ENCODE measurements at places on chromosomes 1 and 21.

DNA sequence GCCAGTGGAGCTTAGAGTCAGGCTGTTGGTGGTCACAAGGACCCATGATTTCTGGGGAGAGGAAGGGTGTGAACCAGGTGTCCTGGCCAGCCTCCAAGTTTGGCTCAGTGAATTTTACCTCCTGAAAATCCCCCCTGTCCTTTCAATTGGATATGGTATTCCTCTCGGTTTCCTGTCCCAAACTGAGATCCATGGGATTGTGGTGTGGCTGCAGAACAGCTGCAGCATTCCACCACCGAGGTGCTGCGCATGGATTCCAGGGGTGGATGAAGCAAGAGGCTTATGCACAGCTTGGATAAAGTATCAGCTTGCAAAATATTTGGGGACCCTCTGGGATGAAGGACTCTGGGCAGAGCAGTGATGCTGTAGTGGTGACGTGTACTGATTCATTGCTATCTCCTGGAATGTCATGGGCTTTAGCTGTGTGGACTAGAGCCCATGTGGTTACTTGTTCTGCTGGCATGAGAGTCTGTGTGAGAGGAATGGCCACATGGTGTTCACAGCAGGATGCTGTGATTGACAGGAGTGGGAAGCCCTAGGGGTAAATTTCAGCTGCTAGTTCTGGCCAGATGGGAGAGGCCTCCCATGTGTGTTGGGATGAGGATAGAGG, 148.7 kb upstream of the SPAG17 start:
- DNase-seq, result no peak

- DNase-seq, result no peak
These were observed 20.3 kb downstream of the PDC start for GRCh38 chr1:186440584-186440983.

DNA sequence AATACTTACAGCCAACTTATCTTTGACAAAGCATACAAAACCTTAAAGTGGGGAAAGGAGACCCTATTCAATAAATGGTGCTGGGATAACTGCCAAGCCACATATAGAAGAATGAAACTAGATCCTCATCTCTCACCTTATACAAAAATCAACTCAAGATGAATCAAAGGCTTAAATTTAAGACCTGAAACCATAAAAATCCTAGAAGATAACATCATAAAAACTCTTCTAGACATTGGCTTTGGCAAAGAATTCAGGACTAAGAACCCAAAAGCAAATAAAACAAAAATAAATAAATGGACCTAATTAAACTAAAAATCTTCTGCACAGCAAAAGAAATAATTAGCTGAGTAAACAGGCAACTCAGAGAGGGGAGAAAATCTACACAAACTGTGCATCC, 335.6 kb upstream of the PBX1 start:
- no peak for DNase-seq

DNA sequence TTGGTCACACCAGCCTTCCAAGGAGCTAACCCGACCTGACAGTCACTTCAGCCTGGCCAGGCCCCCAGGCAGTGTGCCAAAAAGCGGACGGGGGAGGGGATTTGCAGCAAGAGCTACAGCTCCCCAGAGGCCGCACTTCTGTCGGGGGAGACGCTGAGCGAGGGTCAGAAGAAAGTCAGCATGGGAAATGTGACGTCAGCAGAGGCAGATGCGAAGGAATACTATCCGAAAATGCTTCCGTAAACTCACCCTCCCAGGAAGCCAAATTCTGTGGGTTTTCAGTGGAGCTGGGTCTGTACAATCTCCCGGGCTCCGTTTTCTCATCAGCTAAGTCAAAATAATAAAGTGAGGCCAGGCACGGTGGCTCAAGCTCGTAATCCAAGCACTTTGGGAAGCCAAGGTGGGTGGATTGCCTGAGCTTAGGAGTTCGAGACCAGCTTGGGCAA, 28.5 kb upstream of the ECE1 start:
- no peak for DNase-seq

DNA sequence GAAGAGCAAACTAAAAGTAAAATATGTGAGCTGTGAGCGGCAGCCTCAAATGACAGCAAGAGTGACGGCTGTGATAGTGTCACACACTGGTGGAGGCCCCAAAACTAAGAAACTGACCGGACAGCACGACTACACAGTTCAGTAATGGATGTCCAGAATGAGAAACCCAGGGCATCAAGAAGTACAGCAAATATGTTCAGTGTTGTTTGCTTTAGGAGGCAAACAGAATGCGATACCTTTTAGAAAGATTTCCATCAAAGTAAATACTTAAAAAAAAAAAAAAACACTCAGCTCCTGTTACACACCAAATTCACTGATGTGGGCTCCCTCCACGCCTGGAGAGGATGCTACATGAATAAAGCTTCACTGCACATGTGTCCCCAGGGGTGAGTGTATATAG, 1.1 kb upstream of the PKP1 start:
- DNase-seq, result no peak

DNA sequence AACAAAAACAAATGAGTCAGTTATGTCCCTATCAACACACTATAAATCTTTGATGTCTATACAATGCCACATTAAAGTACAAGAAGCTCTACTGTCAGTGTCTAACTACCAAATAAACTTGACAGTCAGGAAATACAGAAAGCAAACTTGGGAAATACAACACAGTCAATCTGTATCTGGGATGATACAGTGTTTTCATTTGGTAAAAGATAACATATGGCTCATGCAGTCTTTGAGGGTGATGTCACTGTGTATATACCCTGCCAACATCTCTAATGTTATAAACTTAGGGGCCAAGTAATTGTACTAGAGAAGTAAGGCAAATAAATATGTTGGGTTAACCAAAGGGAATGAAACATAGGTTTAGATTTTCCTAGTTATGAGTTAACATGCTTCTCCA, 552.5 kb upstream of the ADAMTS5 start:
- no peak for DNase-seq

- no peak for DNase-seq
These were observed 161.8 kb downstream of the DSCAM start for GRCh38 chr21:40685141-40685540.

DNA sequence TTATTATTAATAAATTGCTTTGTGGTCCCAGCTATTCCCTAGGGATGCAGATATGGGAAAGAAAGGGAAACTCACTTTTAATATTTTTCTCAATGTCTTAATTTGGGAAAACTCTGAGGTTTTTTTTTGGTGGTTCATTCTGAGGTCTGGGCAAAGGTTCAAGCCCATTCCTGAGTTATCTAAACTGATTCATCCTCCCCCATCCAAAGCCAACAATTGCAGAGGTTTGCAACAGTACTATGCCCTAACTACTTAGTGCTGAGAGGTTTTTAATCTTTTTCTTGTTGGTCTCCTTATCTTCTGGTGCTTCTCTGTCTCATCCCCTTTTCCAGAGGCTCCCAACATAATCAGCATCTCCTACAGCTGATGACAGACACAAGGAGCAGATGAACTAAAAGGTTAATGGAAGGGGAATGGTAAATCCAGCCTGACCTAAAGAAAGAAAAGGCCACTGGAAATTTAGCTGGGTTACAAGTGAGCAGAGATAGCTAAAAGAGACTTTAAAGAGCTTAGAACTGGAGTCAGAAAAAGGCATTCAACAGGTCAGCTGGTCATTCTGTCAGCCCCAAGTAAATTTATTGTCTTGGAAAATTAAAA, 390.4 kb downstream of the TGFB2 start:
- no peak for DNase-seq

DNA sequence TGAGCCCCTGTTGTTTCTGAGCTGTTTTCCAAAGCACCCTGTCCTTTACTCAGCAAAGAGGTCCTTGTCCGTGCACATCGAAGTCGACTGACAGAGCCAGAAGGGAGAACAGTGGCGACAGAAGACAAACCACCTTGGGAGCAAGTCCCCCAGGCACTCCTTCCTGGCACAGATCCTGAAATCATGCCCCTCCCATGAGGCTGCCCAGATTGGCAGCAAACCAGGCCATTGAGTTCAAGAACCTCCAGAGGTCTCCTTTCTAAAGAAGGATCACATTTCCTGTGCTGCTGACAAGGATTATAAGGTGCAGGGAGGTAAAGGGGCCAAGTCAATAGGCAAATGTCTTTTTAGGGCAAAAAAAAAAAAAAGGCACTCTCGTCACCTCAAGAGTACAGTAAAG, 84.7 kb upstream of the HIVEP3 start:
- no peak for DNase-seq

- no peak for DNase-seq
These were observed 38.8 kb downstream of the CDCP2 start for GRCh38 chr1:54114001-54114400.

DNA sequence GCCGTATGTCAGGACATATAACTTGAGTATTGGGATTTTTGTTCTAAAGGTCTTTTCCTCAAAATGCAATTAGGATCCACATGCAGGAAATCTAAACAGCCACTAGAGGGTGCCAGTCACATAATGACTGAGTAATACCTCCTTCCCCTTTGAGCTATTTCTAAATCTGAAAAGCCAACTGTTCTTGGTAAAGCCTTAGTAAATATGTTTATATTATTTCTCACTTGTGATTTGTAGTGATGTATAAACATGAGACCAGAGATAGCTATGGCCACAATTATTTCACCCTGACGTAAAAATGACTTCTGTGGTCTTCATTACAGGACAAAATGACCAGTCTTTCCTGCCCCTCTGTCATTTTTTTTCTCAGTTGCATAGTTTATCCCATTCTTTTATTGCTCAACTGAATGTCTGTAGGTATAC, 41.0 kb upstream of the DR1 start:
- peak; percentile 31 for DNase-seq

DNA sequence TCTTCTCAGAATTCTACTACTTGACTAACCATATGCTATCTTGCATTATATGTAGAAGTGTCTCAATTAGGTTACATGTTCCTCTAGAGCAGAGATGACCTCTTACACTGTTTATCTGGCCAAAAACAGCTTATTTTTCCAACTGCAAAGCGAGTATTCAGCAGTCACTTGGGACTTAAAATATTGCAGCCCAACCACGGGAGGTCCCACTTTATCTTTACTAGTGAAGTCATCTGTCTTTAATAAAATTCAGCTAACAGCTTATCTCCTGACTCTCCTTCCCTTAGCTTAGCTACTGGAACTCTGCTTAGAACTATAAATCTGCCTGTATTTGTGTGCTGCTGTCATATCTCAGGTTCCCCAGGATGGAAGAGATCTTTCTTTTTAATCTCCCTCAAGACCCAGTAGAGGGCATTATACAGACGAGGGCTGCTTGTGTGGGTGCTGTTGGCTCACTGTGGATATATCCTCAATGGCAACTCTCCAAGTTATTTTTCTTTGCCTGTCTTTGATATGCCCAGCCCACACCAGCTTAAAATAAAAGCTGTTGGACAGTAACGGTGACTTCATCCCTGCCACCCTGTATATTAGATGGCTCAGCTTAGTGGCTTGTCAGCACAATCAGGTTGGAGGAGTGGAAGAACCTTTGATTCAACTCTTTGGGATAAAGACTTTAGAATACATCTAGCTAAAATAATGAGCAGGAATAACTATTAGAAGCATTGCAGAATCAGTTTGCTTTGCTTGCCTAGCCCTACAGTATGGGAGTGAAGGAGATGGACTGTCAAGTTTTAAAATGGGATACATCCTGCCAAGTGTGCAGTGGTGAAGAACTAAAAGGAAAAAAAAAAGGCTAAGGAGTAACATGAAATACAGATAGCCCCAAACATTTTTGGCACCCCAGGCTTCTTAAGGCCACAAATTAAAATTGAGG, 9.6 kb downstream of the ENSA start:
- no peak for DNase-seq

- no peak for DNase-seq
These were observed 33.5 kb downstream of the PROX1 start for GRCh38 chr1:214021321-214021720.

- DNase-seq, result no peak
These were observed 18.0 kb upstream of the SLC2A7 start for GRCh38 chr1:9044236-9044635.

DNA sequence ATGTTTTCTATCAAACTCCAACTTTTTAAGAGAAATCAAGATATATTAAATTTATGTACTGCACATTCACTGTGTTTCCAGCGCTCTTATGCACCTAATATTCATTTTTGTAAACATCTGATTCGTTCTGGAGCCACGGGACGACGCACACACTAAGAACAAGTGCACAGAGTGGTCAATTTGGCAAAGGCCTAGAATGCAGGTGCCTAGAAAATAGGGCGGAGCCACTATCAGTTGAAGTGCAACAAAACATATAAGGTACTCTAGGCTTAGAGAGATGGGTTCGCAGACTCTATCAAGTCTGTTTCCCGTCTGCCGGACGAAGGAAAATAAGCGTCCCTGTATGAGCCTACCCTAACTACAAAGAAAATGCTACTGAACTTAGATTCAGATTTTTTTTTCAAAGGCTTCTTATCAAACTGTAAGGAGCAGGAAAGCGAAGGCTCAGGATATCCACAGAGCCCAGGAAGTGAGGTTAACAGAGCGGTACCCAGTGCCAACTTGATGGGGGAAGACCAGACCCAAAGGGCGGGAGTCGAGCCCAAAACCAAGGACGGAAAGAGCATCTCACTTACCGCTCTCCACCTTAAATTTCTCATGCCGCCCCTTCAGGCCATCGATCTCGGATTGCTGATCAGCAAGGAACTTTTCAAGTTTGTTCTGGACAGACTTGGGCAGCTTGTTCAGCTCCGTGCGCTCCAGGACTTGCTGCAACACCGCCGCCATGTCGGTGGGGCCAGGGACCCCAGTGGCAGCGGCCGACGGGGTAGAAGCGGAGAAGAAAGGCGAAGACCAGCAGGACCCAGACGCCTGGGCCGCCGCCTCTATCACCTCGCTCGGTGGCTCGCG, 526 bp downstream of the TPR start:
- no peak for DNase-seq

DNA sequence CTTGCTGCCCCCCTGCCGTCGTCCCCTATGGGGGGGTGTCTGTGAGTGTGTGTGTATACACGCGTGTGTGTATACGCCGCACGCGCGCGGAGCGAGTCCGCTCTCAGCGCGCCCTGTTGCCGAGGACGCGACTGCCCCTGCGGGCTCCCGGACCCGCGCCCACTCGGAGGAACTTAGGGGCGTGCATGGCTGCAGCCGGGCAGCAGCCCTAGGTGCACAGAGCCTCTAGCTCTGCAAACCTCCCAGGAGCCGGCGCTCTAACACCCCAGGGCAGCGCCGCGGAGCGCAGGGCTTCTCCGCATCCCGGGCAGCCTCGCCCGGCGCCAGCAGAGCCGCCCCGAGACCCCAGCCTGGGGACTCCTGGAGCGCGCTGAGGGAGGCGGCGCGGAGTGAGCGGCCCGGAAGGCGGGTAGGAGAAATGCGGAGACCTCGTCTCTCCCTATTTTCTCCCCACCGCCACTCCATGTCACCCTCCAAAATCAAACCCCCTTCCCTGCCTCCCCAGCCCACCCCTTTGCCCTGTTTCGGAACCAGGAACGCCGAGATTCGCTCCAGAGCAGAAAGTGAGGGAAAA, 574 bp downstream of the ITPKB start:
- DNase-seq, result peak; percentile 36

DNA sequence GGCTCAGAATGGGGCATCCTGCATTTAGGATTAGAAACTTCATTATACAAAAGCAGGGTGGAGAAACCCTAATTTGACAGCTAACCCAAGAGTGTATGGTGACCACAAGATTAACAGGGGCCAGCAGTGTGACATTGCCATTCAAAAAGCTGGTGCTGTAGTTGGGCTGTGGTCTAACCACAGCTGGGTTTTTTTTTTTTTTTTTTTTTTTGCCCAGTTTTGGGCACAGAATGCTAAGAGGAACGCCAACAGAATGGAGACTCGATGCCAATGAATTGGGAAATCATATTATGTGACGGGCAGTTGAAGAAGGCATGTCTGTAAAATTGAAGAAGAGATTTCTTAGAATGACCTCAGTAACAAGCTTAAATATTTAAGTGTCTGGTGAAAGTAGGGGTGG, 58.4 kb downstream of the NFIA start:
- DNase-seq, result no peak
